ENCODE measurements at places on chromosomes 3 and 15. TPM values are rescaled to one million over a fixed set of nuclear protein-coding genes. Genes with fewer than 3 reads are reported as not detected.

DNA sequence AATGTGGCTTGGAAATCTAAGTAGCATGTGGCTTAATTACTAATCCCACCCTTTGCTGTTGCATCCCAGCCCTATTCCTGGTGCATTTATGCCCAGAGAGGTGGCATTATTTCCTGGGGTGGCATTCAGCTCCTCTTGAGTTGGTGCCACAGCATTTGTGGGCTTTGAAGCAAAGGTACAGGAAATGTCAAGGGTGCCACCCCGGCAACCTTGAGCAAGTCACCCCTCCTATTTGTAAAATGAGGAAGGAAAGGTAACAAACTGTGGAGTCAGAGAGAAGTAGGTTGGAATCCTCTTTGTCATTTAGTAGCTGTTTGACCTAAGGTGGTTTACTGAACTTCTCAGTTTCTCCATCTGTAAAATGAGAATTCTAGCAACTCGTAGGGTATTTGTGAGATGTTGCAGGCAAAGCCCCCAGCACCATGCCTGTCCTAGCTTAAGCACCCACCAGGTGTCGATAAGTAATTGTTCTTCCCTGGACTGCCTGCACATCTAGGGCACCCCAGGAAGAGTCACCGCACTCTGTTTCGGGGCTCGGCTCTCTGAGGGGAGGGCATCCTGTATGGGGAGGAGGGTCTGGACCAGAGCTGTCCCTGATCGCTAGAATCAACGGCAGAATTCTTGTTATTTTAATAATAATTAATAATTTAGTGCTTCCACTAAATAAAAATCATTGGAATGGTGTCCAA lies 17.1 kb downstream of the ISG20 start:
- H3K27ac ChIP-seq = no peak overlapping the region
- H3K4me1 ChIP-seq = no peaks in the 10 kb centered on the region
- H3K4me3 ChIP-seq = no peak overlapping the region
- peak; percentile 44 for DNase-seq
- no peaks in the 10 kb centered on the region for H3K36me3 ChIP-seq
- no peaks in the 10 kb centered on the region for H3K27me3 ChIP-seq

DNA sequence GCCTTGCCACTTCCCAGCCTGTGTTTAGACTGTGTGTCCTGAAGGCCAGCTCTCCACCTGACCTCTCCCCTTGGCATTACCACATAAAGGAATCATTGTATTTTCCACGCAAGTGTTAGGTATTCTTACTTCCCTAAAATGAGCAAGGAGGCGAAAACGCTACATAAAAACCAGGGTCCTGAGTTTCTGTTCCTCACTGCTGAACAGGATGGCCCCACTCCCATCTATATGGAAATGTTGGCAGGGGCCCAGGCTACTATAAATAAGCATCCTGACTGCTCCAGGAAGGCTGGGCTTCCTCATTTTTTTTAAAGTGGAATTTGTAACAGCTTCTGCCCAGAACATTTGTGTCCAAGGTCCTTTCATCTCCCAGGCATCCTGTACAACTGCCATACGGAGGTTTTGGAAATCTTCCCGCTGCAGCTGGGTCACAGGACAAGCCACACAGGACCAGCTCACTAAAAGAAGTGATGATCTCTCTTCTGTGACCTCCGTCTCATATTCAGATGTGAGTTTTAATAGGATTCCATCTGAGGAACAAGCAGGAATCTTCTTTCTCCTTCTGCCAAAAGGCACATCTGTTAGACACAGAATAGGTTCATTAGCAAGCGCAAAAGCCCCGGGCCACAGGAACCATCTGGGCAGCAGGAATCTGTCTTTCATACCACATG lies 56.4 kb upstream of the LIMD1 start:
- no peak overlapping the region for H3K4me3 ChIP-seq
- H3K36me3 ChIP-seq = peaks cover 4% of the 10 kb centered on the region
- DNase-seq = no peak
- peak overlapping the region; percentile 79 for H3K27ac ChIP-seq
- no peaks in the 10 kb centered on the region for H3K27me3 ChIP-seq

- H3K4me3 ChIP-seq = peak overlapping the region; percentile 62
- peaks cover 17% of the 10 kb centered on the region for H3K4me1 ChIP-seq
- peak; percentile 79 for DNase-seq
- no peaks in the 10 kb centered on the region for H3K36me3 ChIP-seq
- peak overlapping the region; percentile 70 for H3K27ac ChIP-seq
Measured at GRCh38 chr3:13281507-13282357, 138.4 kb downstream of the NUP210 start.

- no peaks in the 10 kb centered on the region for H3K36me3 ChIP-seq
- H3K4me1 ChIP-seq = no peaks in the 10 kb centered on the region
- H3K27ac ChIP-seq = no peak overlapping the region
- no peaks in the 10 kb centered on the region for H3K27me3 ChIP-seq
- H3K4me3 ChIP-seq = no peak overlapping the region
Measured at GRCh38 chr15:53461677-53462076, 297.8 kb downstream of the WDR72 start.

Gene SSUH2
- 0.59 TPM for total RNA-seq

Gene ITIH4
- total RNA-seq = not detected
